ENCODE measurements at places on chromosomes 16 and 17.
A peak's percentile ranks its signal among the peaks of the same experiment; 100 is the strongest.

GRCh38 chr17:70621566-70621965 lies 452.2 kb downstream of the KCNJ2 start:
- DNase-seq = no peak

DNA sequence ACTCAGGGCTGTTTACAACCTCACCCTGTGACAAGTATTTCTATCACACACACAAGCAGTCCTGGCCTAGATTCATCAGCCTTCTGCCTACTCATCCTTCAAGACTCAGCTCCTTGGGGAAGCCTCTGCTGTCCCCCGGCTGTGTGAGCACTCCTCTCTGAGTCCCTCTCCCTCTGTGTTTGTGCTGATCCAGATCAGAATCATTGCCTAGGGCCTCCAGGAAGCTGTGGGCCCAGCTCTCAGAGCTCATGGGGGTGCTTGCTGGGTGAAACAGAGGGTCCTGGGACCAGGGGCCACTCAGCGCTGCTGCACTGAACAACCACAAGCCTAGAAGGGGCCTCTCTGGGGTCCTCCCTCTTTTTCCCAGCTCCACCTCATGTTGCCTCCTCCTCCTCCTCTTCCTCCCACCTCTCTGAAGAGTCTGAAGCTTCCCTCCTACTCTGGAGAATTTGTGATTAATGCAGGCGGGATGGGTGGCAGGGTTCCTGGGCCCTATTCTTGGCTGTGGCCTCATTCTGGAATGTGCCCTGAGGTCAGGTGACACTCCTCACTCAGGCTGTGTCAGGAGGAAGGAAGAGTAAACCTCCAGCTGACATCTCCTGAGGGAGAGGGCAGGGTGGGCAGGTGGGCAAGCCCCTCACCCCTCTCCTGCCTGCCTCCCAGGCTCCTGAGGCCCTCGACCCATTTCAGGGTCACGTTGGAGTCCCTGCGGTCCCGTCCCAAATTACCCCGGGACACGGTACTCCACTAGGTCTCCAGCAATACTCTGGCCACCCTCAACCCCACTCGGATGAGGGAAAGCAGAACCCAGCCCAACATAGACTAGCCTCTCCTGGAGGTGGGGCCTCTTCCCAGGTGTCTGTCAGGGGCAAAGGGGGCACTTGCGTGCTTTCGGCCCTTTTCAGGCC lies 10.1 kb downstream of the WFIKKN2 start:
- no peak for DNase-seq

DNA sequence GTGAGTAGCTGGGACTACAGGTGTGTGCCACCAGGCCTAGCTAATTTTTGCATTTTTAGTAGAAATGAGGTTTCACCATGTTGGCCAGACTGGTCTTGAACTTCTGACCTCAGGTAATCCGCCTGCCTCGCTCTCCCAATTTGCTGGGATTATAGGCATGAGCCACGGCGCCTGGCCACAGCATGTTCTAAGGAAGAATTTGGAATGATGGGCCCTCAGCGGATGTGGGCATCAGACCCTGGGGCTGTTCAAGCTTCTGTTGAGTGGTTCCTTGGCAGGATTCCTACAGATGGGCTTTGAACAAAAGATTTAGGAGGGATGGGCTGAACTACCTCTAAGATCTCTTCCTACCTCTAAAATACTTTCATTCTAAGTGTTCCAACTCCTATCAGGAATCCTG lies 4.1 kb downstream of the PRPSAP2 start:
- DNase-seq = no peak

GRCh38 chr17:63609816-63610573 lies 9.3 kb downstream of the TACO1 start:
- DNase-seq = no peak

DNA sequence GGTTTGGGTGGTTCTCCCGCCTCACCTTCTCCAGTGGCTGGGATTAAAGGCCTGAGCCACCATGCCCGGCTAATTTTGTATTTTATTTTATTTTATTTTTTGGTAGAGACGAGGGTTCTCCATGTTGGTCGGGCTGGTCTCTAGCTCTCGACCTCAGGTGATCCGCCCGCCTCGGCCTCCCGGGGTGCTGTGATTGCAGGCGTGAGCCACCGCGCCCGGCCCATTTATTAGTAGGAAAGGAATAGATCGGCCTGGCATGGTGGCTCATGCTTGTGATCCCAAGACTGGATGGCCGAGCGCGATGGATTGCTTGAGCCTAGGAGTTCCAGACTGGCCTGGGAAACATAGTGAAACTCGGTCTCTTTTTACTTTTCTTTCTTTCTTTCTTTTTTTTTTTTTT lies 20.4 kb upstream of the RBL2 start:
- DNase-seq = no peak

- DNase-seq = peak; percentile 54
Observed at GRCh38 chr17:44820631-44821212, 9.4 kb downstream of the GJC1 start.

GRCh38 chr17:58170622-58171021 lies 3.8 kb downstream of the OR4D2 start:
- no peak for DNase-seq

DNA sequence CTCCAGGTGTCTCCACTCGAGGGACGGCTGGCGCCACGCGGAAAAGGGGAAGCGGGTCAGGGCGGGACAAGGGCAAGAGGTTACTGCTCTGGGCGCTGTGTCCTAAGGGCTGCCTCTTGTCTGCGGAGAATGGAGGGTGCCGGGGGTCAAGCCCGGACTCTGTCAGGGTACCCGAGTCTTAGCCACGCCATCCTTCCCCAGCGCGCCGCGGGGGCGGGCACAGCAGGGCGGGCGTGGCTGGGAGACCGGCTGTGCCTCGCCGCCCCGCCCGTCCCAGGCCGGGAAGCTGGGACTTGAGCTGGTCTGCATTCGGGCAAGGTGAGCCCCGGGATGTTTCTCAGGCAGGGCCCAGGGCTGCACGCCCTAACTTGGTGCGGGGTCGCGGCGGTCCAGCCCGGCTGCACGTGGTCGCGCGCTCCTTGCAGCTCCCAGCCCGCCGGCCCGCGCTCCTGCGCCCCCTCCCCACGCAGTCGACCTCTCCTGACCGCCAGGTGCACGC lies 6.2 kb upstream of the ACTG1 start:
- no peak for DNase-seq

- peak; percentile 41 for DNase-seq
Observed at GRCh38 chr16:31382485-31383161, 10.5 kb upstream of the ITGAD start.
